Activated T-cell treated with anti-CD3 and anti-CD28 coated beads for 1 hour (primary cell): ENCODE measurements at places on chromosomes 12 and 14.

GRCh38 chr14:50999726-51000125 lies 55.4 kb upstream of the PYGL start:
- DNase-seq, result no peak

DNA sequence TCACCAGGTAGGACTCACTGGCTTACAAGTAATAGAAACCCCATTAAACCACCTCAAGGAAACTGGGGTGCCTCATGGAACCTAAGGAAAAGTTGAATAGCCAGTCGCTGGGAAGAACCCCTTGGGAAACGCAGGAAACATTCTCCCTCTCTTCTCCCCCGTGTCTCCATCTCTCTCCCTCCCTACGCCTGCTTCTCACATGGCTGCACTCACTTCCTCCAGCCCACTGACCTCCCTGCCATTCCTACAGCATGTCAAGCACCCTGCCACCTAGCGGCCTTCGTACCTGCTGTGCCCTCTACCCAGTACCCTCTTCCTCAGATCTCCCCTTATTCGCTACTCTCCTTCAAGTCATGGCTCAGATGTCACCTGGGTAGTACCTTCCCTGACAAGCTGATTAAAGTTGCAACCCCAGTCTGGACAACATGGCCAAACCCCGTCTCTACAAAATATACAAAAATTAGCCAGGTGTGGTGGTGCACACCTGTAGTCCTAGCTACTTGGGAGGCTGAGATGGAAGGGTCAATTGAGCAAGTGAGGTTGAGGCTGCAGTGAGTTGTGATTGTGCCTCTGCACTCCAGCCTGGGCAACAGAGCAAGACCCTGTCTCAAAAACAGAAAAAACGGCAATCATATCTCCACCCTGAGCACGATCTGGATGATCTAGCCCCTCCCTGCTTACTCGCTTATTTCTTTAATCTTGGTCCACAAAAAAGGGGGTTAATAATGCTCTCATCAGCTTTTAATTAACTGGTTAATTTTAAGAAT lies 6.4 kb upstream of the DTX1 start:
- no peak for DNase-seq

- no peak for DNase-seq
Observed at GRCh38 chr14:105374389-105374788, 23.9 kb upstream of the TEX22 start.

DNA sequence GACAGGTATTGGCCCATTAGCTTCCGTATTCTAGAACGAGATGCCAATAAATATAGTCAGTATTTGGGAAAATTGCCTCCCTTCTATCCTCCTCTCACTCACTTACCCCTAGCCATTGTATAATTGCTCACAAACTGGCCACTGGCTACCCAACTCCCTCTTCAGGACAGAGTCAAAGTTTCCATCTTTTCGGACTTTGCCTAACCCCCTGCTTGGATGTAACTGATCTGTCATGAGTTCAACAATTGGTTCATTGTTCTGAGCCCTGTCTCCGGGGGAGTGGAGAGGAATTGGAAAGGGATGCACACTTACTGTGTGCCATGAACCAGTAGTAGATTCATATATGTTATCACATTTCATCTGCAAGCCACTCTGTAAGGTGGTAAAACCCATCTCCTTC lies 12.2 kb downstream of the MYRFL start:
- no peak for DNase-seq

DNA sequence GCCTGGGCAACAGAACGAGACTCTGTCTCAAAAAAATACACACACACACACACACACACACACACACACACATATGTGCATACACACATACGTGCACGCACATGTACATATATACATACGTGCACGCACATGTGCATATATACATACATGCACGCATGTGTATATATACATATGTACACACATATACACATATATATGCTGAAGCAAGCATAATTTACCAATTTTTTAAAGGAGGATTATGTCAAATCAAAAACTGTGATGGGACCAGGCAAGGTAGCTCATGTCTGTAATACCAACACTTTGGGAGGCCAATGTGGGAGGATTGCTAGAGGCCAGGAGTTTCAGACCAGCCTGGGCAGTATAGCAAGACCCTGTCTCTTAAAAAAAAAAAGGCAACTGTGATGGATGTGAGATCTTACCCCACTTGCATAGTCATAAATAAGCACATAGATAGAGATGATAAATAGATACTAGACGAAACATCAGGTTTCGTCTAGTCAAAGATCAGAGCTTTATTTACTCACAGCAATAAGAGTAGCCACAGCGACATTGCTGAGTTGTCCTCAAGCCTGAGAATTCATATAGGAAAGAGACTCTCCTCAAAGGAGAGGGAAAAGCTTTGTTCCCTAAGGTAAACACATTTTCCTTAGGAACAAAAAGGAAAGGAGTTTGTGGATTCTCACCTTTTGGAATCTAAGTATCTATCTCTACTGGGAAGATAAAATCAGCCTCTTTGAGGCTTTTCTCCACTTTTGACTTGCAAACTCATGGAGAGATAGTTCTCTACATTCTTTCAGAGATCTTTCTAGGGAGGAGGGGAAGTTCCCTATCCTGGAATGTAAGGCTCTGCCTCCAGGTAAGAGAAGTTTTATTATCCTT lies 74.7 kb upstream of the AMN1 start:
- no peak for DNase-seq
